ENCODE measurements at places on chromosomes 2 and 18. TPM values are rescaled to one million over a fixed set of nuclear protein-coding genes. Genes with fewer than 3 reads are reported as not detected.

Gene SH3RF3
- total RNA-seq, result 0.28 TPM

DNA sequence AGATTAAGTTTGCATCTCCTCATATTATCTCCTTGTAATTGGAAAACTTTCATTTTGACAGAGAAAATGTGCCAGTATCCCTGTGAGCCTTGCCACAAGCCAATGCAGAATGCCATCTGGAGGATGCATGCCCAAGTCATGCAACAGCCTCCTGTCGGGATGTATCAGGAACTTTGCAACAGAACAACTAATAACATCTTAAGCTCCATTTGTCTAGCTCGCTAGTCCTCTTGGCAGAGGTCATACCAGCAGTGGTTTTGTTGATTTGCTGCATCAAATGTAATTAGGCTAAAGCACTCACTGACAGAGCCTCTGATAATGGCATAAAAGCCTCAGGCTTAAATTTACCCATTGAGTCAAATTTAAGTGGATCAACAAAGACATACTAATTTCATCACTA lies 125.8 kb downstream of the UBE2E3 start:
- no peak overlapping the region for H3K27ac ChIP-seq
- no peaks in the 10 kb centered on the region for H3K27me3 ChIP-seq
- no peaks in the 10 kb centered on the region for H3K36me3 ChIP-seq

DNA sequence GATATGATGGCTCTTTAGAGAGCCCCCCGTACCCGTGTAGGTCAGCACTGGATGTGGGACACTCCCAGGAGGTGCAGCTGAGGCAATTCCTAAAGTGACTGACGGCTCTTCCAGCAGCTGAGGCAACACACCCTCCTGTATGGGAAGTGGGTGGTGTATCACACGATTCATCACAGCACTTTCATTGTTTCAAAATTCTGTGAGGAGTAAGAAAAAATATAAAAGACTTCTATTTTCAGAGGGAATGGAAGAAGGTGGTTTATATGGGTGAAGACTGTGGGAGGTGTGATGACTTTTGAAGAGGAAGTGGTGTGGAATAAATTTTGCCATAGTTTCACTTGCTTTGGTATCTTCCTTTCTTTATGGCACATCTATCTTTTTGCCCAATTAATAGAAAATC lies 22.3 kb downstream of the QPCT start:
- H3K27me3 ChIP-seq, result no peaks in the 10 kb centered on the region
- no peak overlapping the region for H3K4me3 ChIP-seq
- no peaks in the 10 kb centered on the region for H3K36me3 ChIP-seq
- DNase-seq, result no peak
- no peaks in the 10 kb centered on the region for H3K4me1 ChIP-seq

Gene OR6B2
- not detected for total RNA-seq

DNA sequence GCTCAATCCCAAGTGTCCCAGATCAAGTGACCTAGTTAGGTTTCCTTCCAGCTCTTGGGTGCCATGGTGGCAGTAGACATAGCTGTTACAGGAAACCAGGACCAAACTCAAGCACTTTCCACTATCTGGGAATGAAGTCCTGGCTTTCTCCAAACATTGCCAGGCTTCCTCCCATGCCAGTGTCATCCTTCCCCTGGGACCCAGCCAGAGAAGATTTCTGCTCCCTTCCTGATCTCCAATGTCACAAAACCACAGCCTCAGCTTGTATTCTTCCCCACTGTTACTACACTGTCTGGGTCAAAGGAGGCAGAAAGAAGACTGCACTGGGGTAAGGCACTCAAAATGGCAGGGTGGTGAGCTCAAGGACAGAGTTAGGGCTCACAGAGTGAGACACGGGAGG lies 347.1 kb downstream of the TNS1 start:
- no peak overlapping the region for H3K27ac ChIP-seq
- H3K36me3 ChIP-seq, result no peaks in the 10 kb centered on the region
- H3K4me3 ChIP-seq, result no peak overlapping the region
- no peaks in the 10 kb centered on the region for H3K27me3 ChIP-seq
- H3K4me1 ChIP-seq, result peaks cover 10% of the 10 kb centered on the region

DNA sequence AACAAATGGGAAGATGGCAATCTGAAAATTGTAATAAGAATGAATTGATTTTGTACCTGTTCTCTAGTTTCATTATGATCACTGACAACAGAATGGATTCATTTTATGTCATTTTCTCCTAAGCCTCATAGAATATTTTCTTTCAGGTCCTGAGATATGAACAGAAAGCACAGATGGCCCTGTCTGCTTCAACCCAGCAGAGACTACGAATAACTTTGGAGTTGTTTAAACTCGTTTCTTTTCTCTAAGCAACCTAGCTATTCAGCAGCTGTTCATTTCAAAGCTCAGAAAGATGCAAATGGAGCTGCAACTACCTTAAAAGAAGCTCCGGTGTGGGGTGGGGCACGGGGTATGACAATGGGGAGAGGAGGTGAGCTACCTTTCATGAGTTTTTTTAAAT lies 124.9 kb downstream of the ALK start:
- H3K4me1 ChIP-seq, result no peaks in the 10 kb centered on the region
- H3K36me3 ChIP-seq, result no peaks in the 10 kb centered on the region
- no peaks in the 10 kb centered on the region for H3K27me3 ChIP-seq
- H3K27ac ChIP-seq, result no peak overlapping the region

Measured in neural progenitor cell (in vitro differentiated cells).